ENCODE measurements at places on chromosomes 13 and 19.

DNA sequence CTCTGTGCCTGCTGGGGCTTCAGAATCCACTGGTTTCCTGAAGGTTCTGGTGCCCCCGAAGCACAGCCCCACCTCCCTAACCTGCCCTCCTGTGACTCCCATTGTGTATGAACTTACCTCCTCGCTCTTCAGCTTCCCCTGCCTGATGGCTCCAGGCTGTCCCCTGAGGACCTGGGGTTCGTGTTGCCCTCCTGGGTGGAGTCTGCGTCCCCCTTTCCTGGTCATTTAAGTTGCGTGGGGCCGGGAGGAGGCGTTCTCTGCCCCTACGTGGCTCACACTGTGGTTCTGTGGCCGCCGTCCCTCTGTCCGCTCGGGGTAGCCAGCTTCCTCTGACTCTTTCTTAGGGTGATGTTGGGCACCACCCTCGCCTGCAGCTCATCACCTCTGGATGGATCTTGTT, 13.9 kb downstream of the TFDP1 start:
- DNase-seq: no peak

- DNase-seq: no peak
These were observed 142.3 kb downstream of the SOX1 start for GRCh38 chr13:112209266-112209665.

DNA sequence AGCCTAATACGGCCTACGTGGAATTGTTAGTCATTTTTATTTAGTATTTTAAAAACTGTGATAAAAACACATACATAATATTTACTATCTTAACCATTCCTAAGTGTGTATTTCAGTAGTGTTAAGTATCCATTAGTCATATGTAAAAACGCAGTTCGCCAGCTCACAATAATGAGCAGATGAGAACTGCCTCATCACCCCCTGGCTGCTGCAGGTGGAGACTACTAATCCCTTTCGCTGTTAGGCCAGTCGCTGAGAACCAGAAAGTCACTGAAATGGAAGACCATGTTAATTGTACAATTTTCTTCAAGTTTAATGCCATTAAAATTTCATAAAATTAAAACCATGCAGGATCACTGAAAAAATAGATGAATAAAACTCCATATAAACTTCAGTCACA, 1.6 kb downstream of the ESD start:
- no peak for DNase-seq

GRCh38 chr19:45153339-45154063, 7.3 kb downstream of the NKPD1 start:
- DNase-seq: peak; percentile 34

- no peak for DNase-seq
These were observed 85.3 kb upstream of the MYCBP2 start for GRCh38 chr13:77412116-77412635.

DNA sequence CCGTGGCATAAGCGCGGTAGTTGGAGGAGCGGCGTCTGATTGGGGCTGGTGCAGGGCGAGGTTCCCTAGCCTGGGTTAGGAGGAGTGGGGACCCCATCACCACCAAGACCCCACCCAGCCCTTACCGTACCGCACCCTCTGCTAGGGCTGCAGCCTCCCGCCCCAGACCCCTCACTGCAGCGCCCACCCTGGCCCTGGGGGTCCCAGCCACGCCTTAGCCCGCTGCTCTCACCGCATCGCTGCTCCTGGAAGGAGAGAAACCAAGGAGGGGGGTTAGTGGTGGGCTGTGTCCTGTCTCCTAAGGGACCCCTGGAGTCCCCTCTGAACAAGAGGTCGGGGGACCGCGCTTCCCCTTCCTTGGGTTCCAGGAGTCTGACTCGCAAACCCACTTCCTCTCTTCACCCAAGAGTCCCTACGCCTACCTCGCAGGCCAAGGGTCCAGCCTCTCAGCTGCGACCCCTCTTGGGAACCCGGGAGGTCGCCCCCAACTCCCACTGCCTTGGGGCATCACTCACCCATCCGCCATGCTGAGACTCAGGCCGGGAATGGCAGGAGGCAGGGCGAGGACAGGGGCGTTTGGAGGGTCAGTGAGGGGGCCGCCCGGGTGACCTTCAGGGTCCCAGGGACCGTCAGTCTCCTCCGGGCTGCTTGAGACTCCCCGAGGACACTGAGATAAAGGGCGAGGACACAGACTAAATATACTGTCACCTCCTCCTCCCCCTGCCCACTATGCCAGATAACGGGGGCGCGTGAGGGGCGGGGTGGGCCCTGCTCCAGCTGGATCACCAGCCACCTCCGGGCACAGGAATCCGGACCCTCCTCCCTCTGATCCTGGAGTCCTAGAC, at the start of gene TNNI3:
Gene TNNI3, minus strand, starts transcription at position 669 of the 845 bp plus-strand sequence. Its CDS starts 143 bp downstream, at position 526.
- no peak for DNase-seq

DNA sequence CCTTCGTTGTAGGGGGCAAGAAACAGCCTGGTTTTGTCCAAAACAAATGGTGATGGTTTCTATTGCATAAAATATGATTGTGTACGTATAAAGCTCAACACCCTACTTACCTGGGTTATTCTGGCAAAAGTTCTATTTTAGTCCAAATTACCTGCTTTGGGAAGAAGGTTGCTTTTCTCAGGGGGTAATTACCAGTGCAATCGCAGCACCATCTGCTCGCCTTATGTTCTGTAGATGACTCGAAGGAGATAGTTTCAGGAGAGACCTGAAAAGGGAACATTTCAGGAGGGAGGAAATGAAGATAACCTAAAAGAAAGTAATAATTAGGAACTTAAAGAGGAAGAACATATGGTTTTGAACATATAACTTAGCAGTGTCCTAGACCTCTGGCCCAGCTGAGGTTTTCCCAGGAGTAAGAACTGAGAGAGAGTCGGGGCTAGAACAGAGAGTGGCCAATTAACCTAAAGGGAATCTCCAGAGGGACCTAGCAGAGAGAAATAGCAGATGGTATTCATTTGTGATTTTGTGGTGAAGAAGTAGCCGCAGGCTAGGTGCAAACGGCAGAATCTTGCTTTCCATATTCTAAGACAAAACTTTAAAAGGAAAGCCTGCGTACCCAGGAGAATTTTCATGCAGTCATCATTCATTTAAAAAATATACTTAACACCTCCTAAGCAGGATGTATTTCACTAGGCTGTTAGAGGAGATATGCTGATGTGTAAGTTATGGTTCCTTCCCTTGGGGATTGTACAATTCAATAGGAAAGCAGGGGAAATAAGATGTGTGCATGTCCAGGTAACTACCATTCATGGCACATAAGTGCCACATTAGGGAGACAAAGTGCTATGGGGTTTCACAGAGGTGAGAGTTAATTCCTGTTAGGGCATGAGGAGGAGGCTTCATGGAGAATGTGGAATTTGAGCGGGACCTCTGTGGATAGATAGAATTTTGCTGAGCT, 113.0 kb upstream of the SLC10A2 start:
- no peak for DNase-seq

DNA sequence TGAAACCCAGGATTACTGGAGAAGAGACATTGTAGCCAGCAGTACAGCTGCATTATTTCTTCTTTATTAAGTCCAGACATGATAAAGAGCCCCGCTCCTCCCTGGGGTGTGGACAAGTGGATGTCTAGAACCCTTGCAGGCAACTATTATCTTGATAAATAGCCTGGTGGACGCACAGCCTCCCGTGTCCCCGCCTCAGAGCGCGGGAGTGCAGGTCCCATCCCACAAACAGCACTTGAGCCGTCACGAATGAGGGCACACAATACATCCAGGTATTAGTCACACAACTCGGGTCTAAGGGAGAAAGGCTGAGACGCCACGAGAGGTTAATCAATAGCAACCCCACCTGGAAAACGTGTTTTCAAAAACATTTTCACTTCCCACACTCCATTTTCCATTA, 213.2 kb upstream of the SOX1 start:
- DNase-seq: no peak

DNA sequence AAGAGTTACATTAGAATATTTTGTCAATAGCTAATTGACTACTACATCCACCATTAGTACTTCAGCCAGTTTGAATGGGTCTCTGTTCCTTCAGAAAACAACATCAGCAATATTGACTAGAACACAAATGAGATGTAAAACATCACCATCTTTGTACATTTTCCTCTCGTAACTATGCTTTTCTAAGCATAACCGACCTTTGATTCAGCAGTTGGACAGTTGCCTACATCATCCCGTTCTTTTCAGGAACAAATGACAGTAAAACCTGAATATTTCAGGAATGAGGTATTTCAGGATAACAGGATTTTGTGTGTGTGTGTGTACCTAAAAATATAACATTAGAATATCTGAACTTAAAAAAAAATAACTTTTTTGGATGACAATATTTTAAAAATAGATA, 60.9 kb downstream of the STARD13 start:
- no peak for DNase-seq

DNA sequence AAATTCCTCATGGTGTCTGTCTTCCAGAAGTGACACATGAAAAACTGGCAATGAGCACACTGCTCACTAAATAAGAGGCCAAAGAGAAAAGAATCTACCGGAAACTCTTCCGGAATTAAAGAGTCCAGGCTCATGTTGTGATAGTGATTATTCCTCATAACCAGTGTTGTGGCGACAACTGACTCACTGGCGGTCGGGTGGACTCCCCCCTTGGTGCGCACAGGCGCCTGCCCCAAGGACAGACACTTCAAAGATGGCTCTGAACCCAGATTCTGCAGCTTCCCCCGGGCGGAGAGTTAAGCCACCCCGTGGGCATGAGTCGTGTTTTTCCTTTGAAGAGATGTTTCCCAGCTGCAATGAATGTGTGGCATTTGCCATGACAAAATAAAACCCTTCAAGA, 10.3 kb downstream of the IL17D start:
- no peak for DNase-seq

DNA sequence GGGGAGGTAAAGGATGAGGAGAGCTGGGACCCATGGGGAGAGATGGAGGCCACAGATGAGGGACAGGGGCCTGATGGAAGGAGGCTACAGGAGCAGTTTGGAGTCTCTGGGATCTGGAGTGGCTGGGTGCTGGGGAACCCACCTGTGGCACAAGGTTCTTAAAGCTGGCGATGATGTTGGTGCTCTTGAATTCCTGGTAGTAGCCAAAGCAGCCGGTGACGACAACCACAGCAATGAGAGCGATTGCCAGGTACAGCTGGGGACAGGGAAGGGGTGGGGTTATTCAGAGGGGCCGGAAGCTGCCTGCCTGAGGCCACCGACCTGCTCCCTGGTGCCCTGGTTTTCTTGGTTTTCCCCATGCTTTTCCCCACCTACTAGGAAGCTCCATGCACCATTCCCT, 2.8 kb downstream of the ATP4A start:
- no peak for DNase-seq

- DNase-seq: no peak
These were observed 1325.2 kb upstream of the PRR20A start for GRCh38 chr13:55815458-55816033.

DNA sequence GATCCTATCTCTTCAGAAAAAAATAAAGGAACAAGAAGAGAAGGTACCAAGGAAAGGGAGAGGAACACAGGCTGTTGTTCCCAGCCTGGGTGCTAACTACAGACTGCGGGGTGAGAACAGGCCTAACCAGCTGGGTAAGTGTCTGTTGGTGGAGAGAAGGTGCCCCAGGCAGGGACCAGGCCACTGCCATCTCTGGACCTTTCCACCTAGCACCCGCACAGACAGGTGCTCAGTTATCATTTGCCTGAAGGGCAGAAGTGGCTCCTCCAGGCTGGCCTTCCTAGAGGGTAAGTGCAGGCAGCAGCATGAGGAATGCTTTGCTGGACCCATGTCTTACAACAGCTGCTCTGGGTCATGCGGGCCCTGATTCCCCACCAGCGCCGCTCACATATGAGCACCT, 10.1 kb downstream of the DNMT1 start:
- DNase-seq: no peak

GRCh38 chr13:91200486-91200885, 147.0 kb upstream of the MIR17HG start:
- DNase-seq: no peak

- DNase-seq: no peak
These were observed 53.6 kb upstream of the FARP1 start for GRCh38 chr13:98089246-98089645.

- no peak for DNase-seq
These were observed 81.2 kb downstream of the TM9SF2 start for GRCh38 chr13:99582511-99582910.

DNA sequence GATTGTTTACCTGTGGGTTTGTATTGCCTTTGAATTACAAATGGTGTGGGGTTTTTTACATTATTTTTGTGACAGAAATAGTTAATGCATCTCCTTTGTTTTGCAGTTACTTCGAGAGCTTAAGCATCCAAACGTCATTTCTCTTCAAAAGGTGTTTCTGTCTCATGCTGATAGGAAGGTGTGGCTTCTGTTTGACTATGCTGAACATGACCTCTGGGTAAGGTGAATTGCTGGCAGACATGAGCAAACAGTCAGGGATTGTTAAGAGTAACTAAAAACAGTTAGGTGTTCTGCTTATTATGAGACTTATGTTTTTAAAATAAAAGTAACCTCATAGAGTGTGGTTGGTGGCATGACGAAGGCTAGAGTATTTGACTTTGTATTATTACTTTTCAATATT, 95.0 kb downstream of the CDK8 start:
- DNase-seq: no peak

- DNase-seq: no peak
These were observed 95.3 kb downstream of the UFM1 start for GRCh38 chr13:38444904-38445303.

DNA sequence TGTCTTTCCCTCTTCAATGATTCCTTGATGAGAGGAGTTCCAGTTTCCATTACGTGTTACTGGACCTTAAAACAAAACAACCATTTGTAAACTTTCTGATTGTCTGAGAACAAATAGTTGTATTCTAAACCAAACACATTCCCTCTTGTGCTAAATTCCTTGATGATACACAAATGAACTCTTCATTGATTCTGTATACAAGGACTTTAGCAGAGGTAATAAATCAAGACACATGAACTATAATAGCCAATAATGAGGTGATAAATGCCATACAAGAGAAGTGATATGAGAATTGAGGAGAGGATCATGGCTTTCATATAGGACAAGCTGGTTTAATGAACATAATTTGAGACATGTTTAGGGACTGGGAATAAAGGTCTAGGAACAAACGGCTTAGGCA, 13.5 kb upstream of the GPC5 start:
- DNase-seq: no peak

Data from stimulated activated CD4-positive, alpha-beta T cell treated with anti-CD3 and anti-CD28 coated beads, Interleukin-2, amount 100 ng/mL, for 48 hours (primary cell).